ENCODE measurements at places on chromosomes 1 and 21. TPM values are rescaled to one million over a fixed set of nuclear protein-coding genes. Genes with fewer than 3 reads are reported as not detected.

HMGN2 gene
- total RNA-seq, result 361 TPM

DNA sequence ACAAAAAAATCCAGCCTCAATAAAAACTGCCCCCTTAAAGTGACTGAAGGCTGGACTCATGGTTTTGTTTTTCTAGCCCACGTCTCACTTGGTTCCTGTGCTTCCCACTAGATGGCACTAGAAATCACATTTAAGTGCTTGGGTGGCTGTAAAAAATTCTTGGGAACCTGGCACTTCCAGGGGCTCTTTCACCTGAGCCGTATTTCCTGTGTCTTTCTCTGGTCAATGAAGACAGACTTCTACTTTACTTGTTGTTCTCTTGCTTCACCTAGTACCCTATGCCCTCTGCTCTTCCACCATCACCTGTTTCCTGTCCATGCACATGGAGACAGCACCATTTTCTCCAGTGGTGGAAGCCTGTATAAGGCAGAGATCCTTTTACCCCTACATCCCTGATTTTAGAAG, 20.0 kb downstream of the METTL13 start:
- no peak overlapping the region for H3K27ac ChIP-seq
- no peak for DNase-seq
- H3K27me3 ChIP-seq, result no peaks in the 10 kb centered on the region
- no peaks in the 10 kb centered on the region for H3K4me1 ChIP-seq

RALGPS2 gene
- 12.4 TPM for total RNA-seq

FCGR3A gene
- 2.1 TPM for total RNA-seq

PDE9A gene
- total RNA-seq, result 6.9 TPM

- no peak for DNase-seq
- H3K4me1 ChIP-seq, result no peaks in the 10 kb centered on the region
- H3K27ac ChIP-seq, result no peak overlapping the region
- no peaks in the 10 kb centered on the region for H3K27me3 ChIP-seq
- H3K36me3 ChIP-seq, result no peaks in the 10 kb centered on the region
These were observed 183.6 kb downstream of the NR5A2 start for GRCh38 chr1:200211157-200211556.

- peak; percentile 26 for DNase-seq
- H3K36me3 ChIP-seq, result no peaks in the 10 kb centered on the region
- H3K27me3 ChIP-seq, result no peaks in the 10 kb centered on the region
- no peak overlapping the region for H3K27ac ChIP-seq
- no peaks in the 10 kb centered on the region for H3K4me1 ChIP-seq
- no peak overlapping the region for H3K4me3 ChIP-seq
These were observed 44.3 kb downstream of the TRIM11 start for GRCh38 chr1:228362141-228362883.

DNA sequence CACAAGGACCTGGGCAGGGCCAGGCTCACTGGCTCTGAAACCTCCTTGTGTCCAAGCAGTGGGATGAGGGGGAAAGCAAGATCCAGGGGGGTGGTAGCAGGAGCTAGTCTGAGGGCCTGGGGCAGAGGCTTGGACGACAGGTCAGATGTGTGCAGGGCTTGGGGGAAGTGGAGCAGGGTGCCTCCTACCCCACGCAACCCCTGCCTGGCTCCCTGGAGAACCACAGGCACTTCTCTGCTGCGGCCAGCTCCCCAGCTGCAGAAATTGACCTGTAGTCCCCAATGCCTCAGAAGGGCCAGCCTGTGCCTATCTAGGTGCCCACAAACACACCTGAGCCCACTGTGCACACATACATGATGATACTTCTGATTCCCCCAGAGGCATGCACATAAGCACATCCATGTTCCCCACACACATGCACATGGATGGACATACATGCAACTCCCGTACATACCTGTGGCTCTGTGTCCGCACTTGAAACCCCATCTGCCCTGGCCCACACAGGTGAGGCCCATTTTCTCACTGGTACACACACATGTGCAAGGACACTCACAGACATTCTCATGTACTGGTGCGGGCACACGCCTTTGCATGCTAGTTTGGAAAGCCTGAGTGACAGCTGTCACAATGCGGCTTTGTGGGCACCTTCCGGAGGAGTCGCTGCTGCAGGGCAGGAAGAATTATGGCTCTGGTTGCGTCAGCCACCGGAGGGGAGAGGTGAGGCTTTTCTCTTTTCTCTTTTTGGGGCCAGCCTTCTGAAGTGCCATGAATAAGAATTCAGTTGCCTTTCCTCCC, 247.2 kb upstream of the CSF3R start:
- no peaks in the 10 kb centered on the region for H3K36me3 ChIP-seq
- no peaks in the 10 kb centered on the region for H3K27me3 ChIP-seq
- no peaks in the 10 kb centered on the region for H3K4me1 ChIP-seq
- H3K27ac ChIP-seq, result no peak overlapping the region
- H3K4me3 ChIP-seq, result no peak overlapping the region

DNA sequence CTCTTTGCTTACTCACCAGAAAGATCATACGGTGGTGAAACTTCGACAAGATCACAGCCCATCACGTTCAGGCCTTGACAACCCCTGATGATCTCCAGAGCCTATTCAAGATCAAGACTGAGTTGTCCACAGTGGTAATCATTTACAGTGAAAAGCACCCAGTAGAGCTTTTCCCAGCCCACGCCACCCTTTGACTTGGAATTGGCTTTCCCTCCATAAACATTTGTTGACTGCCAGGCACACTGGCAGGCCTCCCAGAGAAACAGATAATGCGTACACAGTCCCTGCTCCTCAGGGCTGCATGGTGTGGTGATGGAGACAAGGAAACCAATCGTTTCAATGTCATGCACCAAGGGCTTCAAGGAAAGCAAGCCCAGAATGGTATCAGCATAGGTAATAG, 10.1 kb downstream of the AGMAT start:
- no peak for DNase-seq
- peaks cover 28% of the 10 kb centered on the region for H3K4me1 ChIP-seq
- peaks cover 12% of the 10 kb centered on the region for H3K36me3 ChIP-seq
- H3K27me3 ChIP-seq, result no peaks in the 10 kb centered on the region
- H3K4me3 ChIP-seq, result no peak overlapping the region

- H3K4me3 ChIP-seq, result no peak overlapping the region
- H3K36me3 ChIP-seq, result no peaks in the 10 kb centered on the region
- H3K27ac ChIP-seq, result no peak overlapping the region
- H3K4me1 ChIP-seq, result no peaks in the 10 kb centered on the region
- H3K27me3 ChIP-seq, result no peaks in the 10 kb centered on the region
These were observed 406.7 kb downstream of the GPATCH2 start for GRCh38 chr1:217224201-217224600.

SLC5A9 gene
- not detected for total RNA-seq

GRCh38 chr1:66381621-66382275, 152.2 kb upstream of the SGIP1 start:
- no peaks in the 10 kb centered on the region for H3K36me3 ChIP-seq
- H3K4me3 ChIP-seq, result no peak overlapping the region
- H3K27me3 ChIP-seq, result no peaks in the 10 kb centered on the region
- H3K27ac ChIP-seq, result no peak overlapping the region
- H3K4me1 ChIP-seq, result peaks cover 13% of the 10 kb centered on the region

GRCh38 chr1:27113861-27114260, 41.1 kb downstream of the SLC9A1 start:
- no peak overlapping the region for H3K27ac ChIP-seq
- no peaks in the 10 kb centered on the region for H3K36me3 ChIP-seq
- peaks cover 31% of the 10 kb centered on the region for H3K4me1 ChIP-seq
- no peak overlapping the region for H3K4me3 ChIP-seq

FCGR2B gene
- 0.93 TPM for total RNA-seq
